Inflammatory macrophage treated with lipopolysaccharide for 4 hours (primary cell): ENCODE measurements at places on chromosomes 16 and 17.

GRCh38 chr17:850851-851763 is 69.0 kb downstream of the MRM3 start:
- DNase-seq, result no peak

- no peak for DNase-seq
Observed at GRCh38 chr17:51682115-51682514, 421.8 kb downstream of the UTP18 start.

- DNase-seq, result no peak
Observed at GRCh38 chr16:78896280-78896679, 704.3 kb downstream of the MAF start.

DNA sequence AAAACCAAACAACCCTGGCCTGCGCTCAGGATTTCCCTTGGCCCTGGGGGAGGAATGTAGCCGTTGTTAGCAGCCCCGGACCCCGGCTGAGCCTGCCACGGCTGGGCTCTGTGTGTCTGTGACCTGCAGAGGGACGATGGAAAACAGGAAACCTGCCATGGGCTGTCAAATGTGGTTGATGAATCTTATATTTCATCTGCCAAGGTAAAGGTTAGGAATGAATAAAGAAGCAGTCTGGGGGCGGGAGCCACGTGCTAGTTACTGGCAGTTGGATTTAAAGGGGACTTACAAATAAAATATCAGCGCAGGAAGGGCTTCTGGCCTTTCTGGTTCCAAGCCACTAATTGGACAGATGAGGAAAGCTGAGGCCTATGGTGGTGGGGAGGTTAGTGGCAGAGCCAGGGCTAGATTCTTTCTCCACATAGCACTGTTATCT is at the start of gene KRT23:
Gene KRT23 (minus strand): TSS at position 263 of the 436 bp plus-strand sequence. CDS start 1,043 bp downstream, outside the sequence.
- DNase-seq, result no peak

GRCh38 chr16:29012913-29013553 is 28.2 kb downstream of the LAT start:
- DNase-seq, result peak; percentile 85

DNA sequence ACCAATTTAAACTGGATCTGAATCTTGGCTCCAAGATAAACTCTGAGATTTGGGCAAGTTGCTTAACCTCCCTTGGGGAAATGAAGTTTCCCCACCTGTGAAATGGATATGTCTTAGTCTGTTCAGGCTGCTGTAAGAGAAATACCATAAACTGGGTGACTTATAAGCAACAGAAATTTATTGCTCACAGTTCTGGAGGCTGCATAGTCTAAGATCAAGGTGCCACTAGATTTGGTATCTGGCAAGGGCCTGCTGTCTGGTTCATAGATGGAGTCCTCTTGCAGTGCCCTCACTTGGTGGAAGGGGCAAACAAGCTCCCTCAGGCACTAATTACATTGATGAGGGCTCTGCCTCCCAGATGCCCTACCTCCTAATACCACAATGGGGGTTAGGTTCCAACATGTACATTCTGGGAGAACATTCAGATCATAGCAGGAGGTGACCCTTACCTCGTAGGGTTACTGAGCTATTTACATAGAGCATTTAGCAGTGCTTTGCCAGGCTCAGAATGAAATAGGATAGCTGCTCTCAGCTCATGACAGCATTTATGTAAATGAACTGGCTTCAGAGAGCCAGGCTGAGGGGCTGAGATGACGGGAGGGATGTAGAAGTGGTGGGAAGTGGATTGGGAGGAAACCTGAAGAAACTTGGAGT is 83.9 kb downstream of the SPECC1 start:
- DNase-seq, result no peak

GRCh38 chr16:10617662-10618420 is 37.4 kb upstream of the EMP2 start:
- DNase-seq, result no peak

- no peak for DNase-seq
Observed at GRCh38 chr17:66451188-66452149, 149.1 kb downstream of the PRKCA start.

- peak; percentile 79 for DNase-seq
Observed at GRCh38 chr16:17204644-17205043, 266.1 kb downstream of the XYLT1 start.

DNA sequence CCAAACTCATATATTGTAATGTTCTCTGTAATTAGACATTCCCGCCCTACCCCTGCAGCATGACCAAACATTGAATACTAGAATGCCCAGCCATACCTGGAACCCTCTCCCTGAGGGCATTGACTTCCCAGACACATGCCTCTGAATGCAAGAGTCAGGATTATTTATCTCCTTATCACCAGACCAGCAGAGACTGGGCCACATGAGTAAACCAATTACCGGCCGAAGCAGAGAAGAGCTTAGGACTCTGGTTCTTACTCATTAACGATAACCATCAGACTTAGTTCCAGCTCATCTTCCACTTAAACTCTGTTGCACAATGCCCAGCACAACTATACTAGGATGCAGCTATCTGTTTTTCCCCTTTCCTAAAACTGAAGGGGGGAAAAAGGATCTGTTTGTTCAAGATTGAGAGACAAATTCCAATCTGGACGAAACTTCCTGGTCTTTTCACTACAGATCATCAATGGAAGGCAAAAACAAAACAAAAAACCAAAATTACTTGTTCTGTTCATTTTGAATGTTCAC is 88.2 kb upstream of the CORO6 start:
- no peak for DNase-seq

- DNase-seq, result no peak
Observed at GRCh38 chr17:61380217-61380835, 19.3 kb upstream of the TBX2 start.

- no peak for DNase-seq
Observed at GRCh38 chr16:82971126-82971525, 344.4 kb downstream of the CDH13 start.

- no peak for DNase-seq
Observed at GRCh38 chr16:15843635-15844279, 13.1 kb downstream of the MYH11 start.

DNA sequence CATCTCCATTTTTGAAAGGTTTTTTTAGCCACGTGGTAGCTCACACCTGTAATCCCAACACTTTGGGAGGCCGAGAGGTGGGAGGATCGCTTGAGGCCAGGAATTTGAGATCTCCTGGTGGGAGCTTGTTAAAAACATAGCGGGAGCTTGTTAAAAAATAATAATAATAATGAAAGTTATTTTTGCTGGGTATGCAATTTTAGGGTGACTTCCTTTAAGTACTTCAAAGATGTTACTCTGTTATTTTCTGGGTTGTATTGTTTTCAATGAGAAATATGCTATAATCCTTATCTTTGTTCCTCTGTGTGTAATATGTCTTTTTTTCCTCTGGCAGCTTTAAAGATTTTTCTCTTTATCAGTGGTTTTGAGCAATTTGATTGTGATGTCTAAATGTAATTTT is 48.1 kb downstream of the NLK start:
- DNase-seq, result no peak

DNA sequence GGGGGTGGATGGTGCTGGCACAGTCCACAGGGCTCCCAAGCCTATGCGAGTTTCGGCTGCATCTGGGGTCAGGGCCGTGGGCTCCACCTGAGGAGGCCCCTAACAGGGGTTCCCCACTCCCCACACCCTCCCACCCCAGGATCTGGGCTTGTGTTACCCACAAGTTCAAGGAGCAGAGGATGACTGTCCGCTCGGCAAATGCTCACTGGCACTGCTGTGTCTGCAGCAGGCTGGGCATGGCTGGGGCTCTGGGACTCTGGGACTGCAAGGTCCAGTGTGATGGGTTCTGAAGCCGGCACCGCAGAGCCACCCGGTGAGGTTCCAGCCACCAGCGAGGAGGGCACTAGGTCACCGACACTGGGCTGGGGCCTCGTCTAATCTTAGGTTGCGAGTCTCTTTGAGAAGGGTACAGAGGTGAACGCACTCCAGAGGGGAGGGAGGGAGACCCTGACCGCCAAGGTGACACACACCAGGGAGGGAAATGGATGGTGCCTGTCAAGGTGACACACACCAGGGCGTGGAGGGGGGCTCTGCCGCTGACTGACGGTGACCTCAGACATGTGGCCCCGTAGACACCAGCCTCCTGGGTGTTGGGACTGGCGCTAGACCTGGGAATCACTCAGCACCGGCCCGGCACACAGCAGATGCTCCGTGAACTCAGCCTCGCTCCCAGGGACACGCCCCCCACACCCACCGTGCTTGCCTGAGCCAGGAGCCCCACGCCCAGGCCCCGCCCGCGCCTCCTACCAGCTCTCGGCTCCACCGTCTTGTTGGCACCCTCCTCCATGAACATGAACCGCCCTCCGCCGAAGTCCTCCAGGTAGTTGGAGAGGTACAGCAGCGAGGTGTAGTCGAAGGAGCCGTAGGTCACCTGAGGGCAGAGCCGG is 20.5 kb upstream of the HEXD start:
- DNase-seq, result no peak

GRCh38 chr16:58032710-58033293 is 7.2 kb downstream of the MMP15 start:
- no peak for DNase-seq

DNA sequence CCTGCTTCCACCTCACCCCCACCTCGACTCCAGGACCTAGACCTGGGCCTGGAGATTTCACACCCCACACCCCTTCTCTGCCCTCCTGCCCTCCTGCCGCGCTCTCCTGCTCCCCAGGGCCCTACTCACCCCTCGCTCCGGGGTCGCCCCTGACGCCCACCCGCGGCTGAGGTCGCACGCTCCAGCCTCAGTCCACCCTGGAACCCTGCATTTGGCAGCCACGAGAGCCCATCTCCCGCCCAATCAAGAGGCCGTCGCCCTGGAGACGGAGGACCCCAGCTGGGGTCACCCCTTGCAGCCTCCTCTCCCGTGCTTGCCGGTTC is 16.1 kb downstream of the TLE7 start:
- DNase-seq, result no peak

DNA sequence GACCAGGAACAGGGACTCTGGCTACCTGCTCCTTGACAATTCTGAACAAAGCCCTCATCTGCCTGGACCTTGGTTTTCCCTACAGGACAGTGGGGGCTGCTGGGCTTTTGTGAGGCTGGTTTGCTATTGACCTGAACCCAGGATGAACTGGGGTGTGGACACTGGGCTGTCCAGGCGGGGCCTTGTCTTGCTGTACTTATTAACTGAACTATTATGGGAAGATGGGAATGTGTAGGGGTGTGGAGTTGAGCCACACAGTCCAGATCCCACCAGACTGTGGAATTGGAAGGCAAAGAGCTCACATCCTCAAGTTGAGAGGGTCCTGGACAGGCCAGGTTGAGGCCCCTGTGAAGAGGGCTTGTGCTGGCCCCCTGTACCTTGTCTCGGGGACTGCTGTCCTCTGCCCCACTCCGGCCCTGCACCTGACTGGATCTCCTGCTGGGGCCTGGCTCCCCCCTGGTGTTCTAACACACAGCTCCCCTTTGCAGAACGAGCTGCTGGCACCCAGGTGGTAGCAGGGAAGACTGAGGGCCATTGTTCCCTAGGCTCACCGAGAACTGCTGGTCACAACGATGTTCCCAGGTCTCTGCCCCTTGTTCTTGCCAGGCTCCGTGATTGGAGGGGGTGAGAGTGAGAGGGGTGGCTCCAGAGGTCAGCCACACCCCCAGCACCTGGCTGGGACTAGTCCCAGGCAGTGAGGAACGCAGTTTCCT is 51.8 kb upstream of the CDC42EP4 start:
- no peak for DNase-seq

DNA sequence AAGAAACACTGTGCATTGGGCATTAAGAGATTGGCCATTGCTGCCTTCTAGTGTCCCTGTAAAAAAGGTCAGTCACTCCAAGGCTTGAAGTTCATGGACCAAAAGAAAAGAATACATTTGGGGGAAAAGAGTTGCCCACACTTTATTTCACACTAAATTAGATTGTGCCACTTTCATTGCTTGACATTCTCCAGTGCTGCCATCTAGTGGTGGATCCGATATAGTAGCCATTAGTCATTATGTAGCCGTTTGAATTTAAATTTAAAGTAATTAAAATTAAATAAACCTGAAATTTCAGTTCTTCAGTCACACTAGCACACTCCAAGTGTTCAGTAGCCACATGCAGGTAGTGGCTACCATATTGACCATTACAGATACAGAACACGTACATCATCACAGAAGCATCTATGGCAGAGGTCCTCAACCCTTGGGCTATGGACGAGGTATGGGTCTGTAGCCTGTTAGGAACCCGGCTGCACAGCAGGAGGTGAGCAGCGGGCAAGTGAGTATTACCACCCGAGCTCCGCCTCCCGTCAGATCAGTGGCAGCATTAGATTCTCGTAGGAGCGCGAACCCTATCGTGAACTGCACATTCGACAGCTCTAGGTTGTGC is 21.9 kb upstream of the CDH5 start:
- DNase-seq, result peak; percentile 53

DNA sequence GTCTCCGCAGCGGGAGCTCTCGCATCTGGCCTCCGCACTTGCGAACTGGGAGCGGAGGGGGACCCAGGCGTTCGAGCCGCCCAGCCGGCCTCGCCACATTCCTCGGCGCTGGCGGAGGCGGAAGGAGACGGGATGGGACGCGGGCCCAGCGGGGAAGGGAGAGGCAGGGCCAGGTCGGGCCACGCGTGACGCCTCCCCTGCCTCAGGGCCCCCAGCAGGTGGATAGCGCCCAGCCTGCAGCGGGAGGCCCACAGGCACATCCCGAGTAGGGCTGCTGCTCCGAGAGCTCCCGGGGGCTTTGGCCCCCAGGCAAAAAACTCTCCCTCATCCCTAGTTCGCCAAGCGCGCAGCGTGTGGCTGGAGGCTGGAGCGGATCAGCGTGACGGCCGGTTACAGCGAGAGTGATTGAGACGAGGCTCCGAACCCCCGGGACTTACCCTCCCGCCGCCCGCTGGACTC is 800 bp downstream of the PLEKHH3 start:
- no peak for DNase-seq

DNA sequence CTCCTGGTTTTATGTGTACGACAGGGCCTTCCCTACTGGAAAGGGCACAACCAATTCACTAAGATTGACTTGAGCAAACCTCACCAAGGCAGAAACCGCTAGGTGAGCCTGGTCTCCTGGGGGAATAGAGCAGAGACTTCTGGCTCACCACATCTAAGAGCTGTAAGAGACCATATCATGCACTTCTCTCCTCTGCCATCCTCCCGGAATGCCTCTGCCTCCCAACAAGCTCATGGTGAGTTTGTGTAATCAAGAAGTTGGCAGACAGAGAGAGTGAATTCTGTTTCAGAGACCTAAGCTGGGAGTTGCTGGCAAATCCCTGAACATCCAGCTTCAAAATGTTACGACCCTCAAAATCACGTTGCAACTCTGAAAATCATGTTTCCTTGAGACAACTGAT is 154.8 kb downstream of the SLC39A11 start:
- no peak for DNase-seq

DNA sequence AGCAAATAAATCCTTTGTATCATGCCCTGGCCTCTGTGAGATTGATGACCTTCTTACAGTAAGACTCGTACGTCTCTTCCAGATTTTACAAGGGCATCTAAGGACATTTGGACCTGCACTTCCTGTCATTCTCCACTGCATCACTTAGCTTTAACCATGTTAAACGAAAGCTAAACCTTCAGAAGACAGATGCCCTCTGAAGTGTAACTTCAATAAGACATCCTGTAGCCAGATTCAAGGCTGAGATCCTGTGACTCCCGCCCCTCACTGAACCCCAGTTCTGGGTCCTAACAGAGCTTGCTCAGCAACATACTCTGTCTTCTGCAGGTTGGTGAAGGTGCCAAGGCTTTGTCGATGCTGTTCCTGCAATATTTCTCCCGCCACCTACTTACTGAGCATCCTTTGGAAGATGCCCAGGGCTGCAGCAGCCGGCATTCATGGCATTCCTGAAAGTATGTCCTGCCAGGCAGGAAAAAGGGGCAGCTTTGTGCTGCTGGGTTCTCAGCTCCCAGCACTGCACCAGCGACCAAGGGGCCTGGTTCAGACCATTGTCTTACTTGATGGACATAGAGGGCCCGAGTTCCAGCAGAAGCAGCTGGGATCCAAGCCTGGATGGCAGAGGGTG is 131.1 kb downstream of the AXIN2 start:
- no peak for DNase-seq
